ENCODE measurements at places on chromosomes 11 and 22. TPM values are rescaled to one million over a fixed set of nuclear protein-coding genes. Genes with fewer than 3 reads are reported as not detected.

Gene OR51B2
- 0.59 TPM for total RNA-seq

Gene MOGAT2
- 9.6 TPM for total RNA-seq

Gene MIOX
- total RNA-seq = not detected

Gene APOL6
- 15.5 TPM for total RNA-seq

Gene MS4A6A
- total RNA-seq = 33.6 TPM

Gene CYB5R3
- total RNA-seq = 32.9 TPM

Gene CD3E
- 0.30 TPM for total RNA-seq

Gene SMC1B
- total RNA-seq = 0.10 TPM

Gene OR8A1
- total RNA-seq = not detected

Gene SNX32
- total RNA-seq = 1.4 TPM

Gene BCL2L13
- 24.5 TPM for total RNA-seq

Gene ARHGAP8
- 0.99 TPM for total RNA-seq

Gene CACNA1I
- total RNA-seq = 0.20 TPM
